ENCODE measurements at places on chromosomes 11 and 22.

DNA sequence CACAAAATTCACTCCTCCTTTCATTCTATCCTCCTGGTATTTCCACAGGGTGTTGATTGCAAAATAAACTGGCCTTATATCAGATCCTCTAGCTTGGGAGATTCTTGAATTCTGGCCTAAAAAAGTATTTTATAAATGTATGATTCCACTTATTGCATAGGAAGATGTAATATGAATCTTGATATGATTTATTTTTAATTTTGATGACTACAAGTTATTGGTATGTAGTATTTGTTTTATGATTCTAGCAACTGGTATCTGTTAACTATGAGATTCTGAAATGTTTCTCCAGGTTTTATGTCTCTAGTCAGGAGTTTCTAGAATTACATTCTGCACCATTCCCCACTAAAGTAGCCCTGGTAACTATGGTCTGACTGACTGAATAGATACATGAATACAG lies 373.9 kb upstream of the C11orf87 start:
- no peak for DNase-seq

GRCh38 chr22:33925194-33925593 lies 4.9 kb upstream of the LARGE1 start:
- no peak for DNase-seq

DNA sequence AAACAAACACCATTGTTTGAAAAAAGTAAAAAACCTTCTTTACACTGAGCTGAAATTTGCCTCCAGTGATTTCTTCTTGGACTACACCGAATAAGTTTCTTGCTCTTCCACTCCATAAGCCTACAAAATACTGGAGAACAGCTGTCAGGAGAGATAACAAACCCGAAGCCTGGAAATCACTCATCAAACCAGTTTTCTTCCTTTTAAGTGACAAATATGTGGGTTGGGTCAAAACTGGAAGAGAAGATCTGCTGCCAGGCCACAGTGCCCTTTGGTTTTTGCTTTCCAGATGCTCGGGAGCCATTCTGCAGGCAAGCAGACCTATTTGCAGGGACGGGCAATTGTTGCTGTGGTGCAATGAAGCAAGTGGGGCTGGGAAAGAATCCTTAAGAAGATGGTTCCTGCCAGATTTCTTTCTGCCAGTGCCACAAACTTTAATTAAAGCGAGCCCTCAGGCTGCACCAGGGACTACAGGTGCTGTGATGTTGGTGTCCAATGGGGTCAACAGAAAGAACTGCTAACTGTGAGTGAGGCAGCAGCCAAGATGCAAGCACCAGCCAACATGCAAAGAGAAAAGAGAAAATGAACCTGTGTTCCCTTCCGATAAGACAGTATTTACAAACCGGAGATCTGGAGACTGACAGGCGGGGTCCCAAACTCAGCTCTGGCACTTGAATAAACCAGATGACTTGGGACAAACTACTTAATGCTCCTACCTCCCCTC lies 44.8 kb upstream of the SMCO4 start:
- DNase-seq = no peak

GRCh38 chr22:46393873-46394272 lies 58.4 kb downstream of the TRMU start:
- no peak for DNase-seq

DNA sequence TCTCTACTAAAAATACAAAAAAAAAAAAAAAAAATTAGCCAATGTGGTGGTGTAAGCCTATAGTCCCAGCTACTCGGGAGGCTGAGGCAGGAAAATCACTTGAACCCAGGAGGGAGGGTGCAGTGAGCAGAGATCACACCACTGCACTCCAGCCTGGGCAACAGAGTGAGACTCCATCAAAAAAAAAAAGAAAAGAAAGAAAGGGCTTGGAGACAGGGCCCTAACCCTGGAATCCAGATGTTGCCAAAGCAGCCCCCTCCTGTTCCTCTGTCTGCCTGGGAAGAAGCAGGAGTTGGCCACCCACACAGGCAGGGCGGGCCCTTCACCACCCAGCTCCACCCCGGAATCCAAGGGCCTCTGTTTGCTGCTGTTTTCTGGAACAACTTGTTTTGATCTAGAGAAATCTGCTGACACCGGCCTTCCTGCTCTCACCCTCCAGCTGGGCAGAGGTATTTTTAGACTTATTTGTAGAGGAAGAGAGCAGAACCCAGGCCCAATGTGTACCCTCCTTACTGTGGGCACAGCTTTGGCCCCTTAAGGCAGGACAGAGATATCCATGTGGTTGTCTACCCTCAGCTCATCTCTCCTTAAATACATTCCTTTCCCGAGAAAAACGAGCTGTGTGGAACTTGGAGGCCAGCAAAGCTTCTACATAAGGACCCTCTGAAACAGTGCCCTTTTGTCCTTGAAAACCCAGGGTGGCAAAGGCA lies 2.7 kb upstream of the NEAT1 start:
- peak; percentile 31 for DNase-seq

DNA sequence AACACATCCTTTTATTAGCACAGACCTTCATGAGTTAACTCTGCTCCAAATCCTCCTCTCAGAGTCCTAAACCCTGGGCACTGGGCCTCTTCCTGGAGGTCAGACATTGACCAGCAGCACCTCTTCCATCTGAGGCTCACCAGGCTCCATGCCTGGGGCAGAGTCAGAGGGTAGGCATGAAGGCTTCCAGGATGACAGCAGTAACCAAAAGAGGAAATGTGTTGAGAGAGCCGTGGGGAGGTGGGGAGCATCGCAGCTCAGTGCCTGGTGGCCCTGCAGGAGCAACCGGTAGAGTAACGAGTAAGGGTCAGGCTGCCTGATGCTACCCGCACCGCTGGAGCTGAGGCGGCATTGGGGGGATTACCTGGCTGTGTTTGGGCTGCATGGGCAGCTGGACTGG lies 9.4 kb upstream of the NAV2 start:
- no peak for DNase-seq

GRCh38 chr11:33399421-33399820 lies 142.2 kb downstream of the HIPK3 start:
- DNase-seq = no peak

DNA sequence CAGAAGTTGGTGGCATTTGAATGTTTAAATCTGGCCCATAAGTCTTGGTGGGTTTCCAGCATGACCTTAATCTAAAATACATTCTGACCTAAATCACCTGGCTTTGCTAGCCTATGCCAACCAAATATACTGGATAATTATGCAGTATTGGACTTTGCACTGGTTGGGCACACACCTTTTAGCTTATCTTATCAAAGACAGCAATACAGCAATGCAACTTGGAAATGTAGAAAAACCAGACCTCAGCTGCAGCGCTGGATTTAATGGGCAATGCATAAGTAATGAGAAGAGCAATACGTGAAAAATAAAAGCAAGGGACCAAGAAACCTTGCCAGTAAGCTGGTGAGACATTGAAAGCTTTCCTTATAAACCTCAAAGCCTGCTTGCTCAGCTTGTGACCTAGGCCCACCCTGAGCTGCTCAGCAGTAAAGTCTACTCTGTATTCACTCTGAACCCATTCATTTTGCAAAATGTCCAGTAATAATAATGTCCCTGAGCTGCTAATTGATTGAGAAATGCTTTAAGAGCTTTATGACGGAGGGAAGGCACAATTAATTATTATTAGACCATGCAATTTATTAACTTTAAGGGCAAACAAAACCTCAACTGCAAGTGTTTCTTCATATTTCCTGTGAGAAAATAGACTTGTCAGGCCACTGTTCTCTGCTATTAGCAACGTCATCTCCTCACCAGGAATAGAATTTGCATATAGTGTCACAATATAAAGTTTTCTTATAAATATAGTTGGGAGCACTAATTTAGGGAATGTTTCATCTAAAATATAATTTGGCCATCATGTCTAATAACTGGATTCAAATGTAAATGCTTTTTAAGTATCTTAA lies 49.4 kb upstream of the CEP295 start:
- DNase-seq = no peak

- DNase-seq = no peak
These were observed 15.9 kb upstream of the IGLL5 start for GRCh38 chr22:22871536-22872278.

DNA sequence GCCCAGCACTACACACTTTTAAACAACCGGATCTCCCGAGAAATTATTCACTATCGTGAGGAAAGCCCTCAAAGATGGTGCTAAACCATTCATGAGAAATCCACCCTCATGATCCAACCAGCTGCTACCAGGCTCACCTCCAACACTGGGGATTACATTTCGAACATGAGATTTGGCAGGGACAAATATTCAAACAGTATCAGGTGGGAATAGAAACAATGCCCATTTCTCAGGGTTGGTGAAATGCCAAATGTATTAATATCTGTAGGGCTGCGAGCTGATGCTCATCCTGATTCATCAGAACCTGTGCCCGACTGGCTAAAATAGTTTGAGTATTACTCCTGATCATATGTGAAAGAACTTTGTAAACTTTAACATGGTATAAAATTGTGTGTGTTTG lies 15.8 kb upstream of the PTPRJ start:
- no peak for DNase-seq

DNA sequence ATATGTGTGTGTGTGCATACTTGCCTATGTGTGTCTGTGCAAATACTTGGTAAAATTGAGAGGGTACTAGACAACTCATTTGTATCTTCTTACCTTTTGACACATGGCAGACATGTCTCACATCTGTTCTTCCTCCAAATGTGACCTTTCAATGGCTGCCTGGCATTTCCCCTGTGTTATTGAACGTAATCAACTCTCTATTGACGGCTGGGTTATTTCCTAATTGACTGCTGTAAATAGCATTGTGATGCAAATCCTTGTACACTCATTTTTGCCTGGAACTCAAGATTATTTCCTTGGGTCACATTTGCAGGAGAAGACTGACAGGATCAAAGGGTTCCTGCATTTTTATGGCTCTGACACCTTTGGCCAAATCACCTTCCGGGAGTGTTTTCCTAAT lies 37.4 kb downstream of the KCNQ1 start:
- DNase-seq = no peak

DNA sequence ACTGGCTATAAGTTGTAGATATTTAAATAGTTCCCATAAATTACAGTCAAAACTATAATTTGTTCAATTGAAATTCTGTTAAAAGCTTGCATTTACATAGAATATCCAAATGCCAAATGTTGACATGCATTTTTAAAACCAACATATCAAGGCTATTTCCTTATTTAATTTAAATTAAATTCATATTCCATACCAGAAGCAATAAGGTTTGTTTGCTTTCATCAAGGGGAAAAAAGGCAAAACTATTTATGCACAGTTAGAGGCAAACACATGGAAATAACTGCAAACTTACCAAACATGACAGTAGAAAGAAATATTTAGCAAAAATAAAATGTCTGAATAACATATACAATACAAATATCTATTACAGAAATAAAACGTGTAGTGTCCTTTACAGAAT lies 1581.2 kb upstream of the TENM4 start:
- no peak for DNase-seq

GRCh38 chr22:31230155-31230870 lies 18.2 kb downstream of the LIMK2 start:
- DNase-seq = no peak

- DNase-seq = no peak
These were observed 1.9 kb upstream of the MOGAT2 start for GRCh38 chr11:75715688-75716087.

- DNase-seq = no peak
These were observed 14.0 kb upstream of the ACR start for GRCh38 chr22:50723991-50724390.

GRCh38 chr11:134792044-134792443 lies 380.0 kb upstream of the B3GAT1 start:
- no peak for DNase-seq

DNA sequence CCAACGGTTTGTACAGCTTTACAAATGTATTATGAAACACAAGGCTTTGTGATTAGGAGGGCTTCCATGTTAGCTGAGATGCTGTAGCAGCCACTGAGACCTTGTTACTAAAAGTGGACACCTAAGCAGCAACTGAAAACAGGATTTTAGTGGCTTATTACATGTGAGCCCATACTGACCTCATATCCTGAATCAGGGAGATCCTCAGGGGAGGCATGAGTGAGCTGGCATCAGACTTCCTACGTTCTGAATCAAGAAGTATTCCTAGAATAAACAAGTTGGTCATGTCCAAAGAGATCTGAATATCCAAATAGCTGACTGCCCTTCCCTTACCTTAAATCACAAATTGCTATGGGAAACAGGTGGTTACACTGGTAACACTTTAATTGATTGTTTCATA lies 59.1 kb upstream of the SCUBE2 start:
- DNase-seq = no peak

- no peak for DNase-seq
These were observed 2.4 kb downstream of the CCS start for GRCh38 chr11:66595245-66595904.

DNA sequence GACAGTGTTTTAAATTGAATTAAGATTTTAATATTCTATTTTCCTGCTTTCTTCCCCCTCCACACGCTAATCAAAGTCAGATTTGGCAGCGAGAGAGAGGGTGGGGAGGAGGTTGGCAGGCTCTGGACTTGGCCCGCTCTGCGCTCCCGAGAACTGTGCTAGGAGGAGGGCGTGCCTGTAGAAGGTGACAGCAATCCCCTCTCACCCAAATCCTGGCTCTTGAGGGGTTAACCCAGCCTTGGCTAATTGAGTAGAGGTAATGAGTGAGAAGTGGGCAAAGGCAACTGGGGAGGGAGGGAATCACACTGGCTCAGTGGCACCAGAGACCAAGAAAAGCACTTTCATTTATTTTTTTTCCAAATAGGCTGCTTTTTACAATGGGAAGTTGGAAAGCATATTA lies 42.2 kb downstream of the BUD13 start:
- DNase-seq = no peak

DNA sequence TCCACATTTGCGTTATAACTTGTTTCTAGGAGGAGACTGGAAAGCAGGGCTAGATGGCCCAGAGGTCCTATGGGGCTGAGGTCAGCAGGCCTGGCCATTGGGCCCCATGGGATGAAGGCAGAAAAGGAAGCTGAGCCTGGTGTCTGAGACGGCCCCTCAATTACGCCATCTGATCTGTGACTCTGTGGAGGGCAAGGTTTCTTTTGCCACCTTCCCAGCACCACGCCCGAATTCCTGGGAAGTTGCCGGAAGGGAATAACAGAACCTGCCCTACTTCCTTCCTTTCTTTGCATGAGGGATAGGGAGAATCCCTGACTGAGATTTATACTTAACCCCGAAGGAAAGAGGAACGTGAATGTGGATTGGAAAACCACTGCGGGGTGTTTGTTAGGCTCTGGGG lies 118.1 kb downstream of the MPPED1 start:
- no peak for DNase-seq

DNA sequence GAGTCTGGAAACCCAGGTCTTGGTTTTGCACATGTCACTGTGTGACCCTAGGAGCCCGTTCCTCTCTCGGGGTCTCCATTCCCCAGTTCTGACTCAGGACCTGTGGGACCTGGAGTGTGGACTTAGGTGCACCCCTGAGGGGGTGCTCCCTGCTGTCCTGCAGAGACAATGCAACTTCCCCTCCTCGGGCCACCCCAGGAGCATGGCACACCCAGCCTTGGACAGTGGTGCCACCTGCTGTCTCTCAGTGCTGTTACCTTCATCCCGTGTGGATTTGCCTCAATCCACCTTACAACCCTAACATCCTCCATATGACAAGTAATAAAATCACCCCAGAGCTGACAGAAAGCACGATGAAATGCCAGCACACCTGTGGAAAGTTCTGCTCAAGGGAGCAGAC lies 27.5 kb upstream of the CRYBB3 start:
- DNase-seq = no peak

- peak; percentile 83 for DNase-seq
These were observed 3.4 kb downstream of the CD82 start for GRCh38 chr11:44568658-44569473.

- DNase-seq = no peak
These were observed 52.1 kb downstream of the SMCO4 start for GRCh38 chr11:93490996-93491618.

GRCh38 chr22:26986884-26987283 lies 329.5 kb downstream of the MIAT start:
- no peak for DNase-seq

GRCh38 chr22:49825944-49826602 lies 1.6 kb downstream of the BRD1 start:
- DNase-seq = peak; percentile 47

Data from stimulated activated CD4-positive, alpha-beta T cell treated with anti-CD3 and anti-CD28 coated beads, Interleukin-15, amount 100 ng/mL, for 1 hour (primary cell).